H54 (cell line): ENCODE measurements at places on chromosomes 4 and X.

DNA sequence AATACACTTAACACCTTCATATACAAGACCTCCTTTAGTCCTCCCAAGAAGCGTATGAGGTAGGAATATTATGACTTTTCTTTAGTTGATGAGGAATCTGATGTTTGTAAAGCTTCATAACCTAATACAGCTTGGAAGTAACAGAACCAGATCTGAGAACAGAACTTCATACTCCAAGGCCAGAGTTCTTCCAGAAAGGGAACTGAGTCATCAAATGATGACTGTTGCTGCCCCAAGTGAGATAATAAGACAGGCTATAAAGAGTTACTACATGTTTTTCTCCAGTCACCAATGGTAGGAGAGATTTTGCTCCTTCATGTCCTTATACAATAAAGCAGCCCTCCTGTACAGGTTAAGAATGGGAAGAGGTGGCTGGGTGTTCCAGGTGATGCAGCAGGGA lies 74.3 kb upstream of the ANXA3 start:
- no peak for DNase-seq

GRCh38 chr4:80307183-80307735 lies 28.3 kb upstream of the CFAP299 start:
- DNase-seq, result no peak

DNA sequence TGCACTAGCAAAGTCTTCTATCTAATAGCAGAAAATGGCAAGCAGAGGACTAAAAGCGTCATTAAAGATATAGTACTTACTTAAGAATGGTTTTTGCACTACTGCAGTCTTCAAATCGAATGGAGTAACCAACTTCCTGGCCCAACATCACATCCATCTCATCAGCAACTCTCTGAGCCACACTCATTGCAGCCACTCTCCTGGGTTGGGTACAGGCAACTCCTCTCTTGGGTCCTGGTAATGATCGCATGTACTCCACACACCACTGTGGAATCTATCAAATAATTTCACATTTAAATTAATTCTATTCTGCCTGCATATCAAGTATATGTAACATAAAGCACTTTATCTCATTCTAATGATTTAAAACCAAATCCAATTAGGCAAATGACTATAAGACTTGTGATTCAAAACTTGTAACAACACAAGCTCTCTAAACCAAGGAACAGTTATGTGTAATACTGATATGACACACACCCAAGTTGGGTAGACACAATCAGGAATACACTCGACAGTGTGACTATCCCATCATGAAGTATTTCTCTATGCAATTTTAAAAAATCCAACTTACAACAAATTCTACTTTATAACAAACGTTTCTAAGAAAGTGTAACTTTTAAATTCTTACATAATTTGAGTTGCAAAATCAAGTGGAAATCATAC lies 13.6 kb downstream of the DHX15 start:
- DNase-seq, result no peak

DNA sequence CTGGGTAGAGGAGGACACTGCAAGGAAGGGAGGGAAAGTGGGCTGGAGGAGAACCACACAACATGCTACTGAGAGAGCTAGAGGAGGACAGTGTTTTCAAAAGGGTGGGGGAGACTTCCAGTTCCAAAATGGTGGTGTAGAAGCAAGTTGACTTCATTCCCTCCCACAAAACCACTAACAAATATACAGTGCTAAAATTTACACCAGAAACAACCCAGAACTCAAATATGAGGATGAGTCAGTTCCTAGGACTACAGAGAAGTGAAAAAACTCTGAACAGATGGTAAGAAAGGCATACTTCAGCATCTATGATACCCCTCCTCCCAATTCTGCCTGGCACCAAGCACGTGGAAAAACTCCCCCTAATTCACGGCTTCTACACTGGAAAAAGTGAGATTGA lies 9.8 kb downstream of the AADAT start:
- no peak for DNase-seq

GRCh38 chrX:68761086-68761485 lies 67.7 kb upstream of the EFNB1 start:
- DNase-seq, result no peak

GRCh38 chr4:183599690-183600089 lies 59.3 kb downstream of the RWDD4 start:
- no peak for DNase-seq

DNA sequence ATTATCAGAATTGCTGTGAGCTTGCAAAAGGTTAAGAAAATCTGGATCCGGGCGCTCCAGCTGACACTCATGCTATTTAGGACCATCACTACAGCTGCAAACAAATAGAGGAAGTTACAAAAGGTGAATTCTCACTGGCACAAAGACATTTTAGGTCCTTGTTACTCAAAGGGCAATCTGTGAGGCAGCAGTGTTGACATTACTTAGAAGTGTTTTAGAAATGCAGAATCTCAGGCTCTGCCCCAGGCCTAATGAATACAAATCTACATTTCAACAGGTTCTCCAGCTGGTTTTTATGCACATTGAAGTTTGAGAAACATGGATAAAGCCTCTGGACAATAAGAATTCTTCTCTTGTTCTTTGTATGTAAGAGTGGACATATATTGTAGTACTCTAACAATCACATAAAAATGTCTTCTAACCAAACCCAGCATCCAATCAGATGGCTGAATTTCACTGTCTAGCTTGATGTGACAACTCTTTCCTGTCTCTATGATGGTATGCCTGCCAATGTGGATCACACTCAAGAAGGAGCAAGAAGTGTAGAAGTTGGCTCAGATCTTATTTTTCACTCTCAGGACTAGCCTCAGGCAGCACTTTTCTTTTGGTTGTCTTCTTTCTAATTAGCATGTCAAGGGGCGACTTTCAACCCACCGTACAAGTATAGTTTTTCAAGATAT lies 18.8 kb downstream of the SLC7A11 start:
- DNase-seq, result no peak

- no peak for DNase-seq
Observed at GRCh38 chrX:134632355-134632754, 25.9 kb downstream of the PLAC1 start.

- no peak for DNase-seq
Observed at GRCh38 chrX:34426334-34426733, 230.8 kb downstream of the TMEM47 start.

DNA sequence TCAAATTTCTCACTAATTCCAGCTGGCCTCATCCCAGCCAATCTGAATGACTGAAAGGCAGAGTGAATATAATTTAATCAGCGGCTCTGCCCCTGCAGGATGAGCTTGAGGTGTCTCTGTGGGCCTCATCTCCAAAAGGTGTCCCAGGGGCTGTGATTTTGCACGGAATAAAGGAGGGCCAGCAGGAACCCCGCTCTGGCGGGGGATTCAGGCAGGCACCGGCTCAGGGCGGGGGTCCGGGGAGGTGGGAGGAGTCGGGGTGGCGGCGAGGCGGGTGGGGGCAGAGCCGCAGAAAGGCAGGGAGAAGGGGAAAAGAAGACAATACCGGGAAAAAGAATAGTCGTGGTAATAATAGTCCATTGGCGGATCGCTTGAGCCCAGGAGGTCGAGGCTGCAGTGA lies 16.0 kb upstream of the ERCC6L start:
- no peak for DNase-seq

DNA sequence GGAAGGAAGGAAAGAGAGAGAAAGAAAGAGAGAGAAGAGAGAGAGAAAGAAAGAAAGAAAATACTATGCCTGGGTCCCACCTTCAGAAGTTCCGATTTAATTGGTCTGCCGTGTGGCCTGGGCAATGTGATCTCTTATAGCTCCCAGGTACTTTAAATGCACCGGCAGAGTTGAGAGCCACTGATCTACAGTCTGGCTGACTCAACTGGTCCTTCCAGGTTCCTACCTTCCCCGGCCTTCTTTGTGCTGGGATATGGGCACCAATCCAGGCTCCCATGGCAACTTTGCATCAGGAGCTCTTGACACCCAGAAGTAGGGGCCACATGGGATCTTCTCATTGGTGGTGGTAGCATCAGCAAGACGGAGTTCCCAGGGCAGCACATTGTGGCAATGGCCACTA lies 186.5 kb upstream of the ATP6AP2 start:
- DNase-seq, result no peak

DNA sequence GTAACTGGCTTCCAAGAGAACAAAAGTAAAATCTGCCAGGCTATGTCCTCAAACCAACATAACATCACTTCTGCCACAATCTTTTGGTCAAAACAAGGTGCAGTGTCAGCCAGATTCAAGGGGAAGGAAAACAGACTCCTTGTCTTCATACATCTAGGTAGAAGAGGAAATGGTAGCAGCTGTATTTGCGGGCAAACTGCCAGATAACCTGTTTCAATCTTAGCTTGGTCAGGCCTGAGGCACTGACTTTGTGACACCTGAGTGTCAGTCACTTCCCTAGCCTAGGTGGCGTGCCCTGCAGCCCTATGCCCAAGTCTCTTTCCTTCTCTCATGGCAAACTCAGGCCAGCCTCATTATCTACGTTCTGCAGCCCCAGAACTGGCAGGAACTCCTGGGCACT lies 146.2 kb upstream of the JADE1 start:
- no peak for DNase-seq

GRCh38 chr4:109614015-109614414 lies 54.0 kb downstream of the MCUB start:
- DNase-seq, result no peak

GRCh38 chrX:64977830-64978229 lies 1.6 kb upstream of the ZC4H2 start:
- DNase-seq, result no peak

DNA sequence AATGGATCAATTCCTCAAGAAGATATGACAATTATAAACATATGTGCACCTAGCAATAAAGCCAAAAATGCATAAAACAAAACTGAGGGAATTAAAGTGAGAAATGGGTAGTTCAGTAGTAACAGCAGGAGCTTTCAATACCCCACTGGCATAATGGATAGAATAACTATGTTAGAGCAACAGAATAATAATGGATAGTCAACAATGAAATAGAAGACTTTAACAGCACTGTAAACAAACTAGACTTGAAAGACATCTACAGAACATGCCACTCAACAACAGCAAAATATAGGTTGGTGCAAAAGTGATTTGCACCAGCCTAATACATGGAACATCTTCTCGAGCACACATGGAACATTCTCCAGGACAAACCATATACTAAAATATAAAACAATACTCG lies 20.0 kb upstream of the MBNL3 start:
- no peak for DNase-seq

DNA sequence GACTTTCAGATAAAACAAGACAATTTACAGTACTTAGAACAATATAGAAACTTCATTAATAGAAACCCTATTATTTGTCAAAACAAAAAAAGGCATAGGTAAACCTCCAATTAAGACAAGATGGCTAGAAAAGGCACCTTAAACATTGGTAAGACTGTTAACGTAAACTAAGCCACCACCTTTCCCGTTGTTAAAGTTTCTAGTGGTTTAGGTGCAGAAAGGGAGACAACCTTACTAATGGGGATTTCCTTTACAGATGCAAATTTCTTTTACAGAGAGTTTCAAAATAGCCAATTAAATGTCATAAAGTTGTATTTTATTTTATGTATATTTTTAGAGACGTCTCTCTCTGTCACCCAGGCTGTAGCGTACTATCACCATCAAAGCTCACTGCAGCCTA lies 7.5 kb upstream of the NXF3 start:
- DNase-seq, result no peak

DNA sequence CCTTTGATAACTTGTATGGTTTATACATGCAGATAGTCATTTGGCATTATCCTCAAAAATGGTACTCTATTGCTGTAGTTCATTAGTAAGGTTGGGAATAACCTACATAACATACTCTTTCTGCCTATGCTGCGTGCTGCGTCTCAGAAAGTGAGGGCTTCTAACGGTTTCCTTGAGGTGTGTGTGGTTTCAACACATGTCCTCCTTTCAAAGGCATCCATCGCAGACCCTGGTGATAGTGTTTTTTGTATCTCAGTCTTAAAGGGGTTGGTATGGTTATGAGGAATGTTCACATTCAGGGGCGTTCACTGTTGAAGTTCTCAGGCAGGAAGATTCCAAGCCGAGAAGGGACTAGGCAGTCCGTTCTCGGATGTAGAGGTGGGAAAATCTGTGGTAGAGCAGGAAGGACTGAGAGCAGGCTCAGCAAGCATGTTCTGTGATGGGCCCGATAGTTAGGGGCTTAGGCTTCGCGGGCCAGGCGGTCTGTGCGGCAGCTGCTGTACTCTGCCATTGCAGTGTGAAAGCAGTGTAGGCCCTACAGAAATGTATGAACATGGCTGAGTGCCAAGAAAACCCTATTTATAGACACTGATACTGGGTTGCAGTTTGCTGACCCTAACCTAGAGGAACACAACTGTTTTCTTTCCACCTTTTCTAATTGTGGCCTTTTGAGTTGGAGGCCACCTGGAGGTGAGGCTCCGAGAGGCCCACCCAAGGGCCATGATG lies 123.2 kb downstream of the GPR143 start:
- DNase-seq, result no peak

DNA sequence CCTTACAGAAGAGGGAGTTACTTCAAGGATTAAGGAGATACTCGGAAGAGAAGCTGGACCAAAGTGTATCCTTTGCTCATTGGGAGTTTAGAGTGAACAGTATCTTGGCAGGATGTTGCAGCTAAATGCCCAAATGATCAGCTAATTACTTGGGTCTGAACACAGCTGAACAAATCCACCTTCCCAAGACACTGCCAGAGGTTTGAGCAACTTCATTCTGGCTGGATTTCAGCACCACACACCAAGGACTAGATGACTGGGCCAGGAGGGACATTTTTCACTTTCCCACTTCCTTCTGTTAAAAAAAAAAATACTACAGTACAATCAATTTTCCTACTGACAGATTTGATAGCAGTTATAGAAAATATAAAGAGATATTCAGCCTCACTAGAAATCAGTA lies 324.6 kb downstream of the MID1IP1 start:
- DNase-seq, result no peak

GRCh38 chrX:129741880-129742758 lies 3.3 kb downstream of the XPNPEP2 start:
- no peak for DNase-seq

DNA sequence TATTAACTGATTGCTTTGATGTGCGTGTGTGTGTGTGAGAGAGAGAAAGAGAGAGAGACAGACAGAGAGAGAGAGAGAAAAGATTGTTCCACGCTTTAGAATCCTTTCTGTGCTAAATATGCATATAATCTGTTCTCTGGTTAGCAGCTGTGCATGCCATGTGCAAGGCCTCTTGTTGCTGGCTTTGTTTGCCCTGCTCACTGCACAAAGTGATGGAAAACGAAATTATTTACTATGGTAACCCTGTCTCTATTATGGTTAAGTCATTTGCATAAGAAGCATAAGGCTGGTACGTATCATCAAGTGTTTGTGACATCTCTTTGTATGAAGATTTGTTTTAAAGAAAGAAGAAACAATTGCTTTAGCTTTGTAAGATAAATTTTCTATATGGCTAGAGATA lies 190.2 kb upstream of the POF1B start:
- DNase-seq, result no peak

DNA sequence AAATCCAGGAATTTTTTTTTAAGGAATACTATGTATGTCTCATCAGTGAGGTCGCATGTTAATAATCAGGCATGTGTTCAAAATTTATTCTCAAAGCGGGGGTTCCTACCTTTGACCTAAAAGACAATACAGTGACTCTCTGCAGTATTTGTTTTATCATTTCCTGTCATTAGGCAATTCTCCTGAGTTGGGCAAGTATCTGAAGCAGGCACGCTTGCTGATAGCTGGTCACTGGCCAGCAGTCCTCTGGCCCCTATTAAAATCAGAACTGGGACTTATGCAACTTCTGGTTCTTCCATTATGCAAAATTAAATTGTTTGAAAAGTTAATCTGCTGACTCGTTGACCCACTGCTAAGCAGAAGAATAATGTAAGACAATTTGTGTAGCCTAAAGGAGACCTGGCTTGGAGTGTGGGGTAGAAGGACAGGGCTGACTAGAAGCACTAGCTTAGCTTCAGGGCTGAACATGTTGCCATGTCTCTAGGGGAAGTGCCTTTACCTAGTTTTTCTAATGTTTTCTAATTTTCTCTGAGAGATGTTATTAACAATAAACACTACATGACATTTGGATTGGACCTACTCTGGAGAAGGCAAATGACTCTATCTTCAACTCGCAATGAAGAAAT lies 36.0 kb upstream of the GABRA2 start:
- no peak for DNase-seq
